ENCODE measurements at places on chromosomes 12 and 14.

DNA sequence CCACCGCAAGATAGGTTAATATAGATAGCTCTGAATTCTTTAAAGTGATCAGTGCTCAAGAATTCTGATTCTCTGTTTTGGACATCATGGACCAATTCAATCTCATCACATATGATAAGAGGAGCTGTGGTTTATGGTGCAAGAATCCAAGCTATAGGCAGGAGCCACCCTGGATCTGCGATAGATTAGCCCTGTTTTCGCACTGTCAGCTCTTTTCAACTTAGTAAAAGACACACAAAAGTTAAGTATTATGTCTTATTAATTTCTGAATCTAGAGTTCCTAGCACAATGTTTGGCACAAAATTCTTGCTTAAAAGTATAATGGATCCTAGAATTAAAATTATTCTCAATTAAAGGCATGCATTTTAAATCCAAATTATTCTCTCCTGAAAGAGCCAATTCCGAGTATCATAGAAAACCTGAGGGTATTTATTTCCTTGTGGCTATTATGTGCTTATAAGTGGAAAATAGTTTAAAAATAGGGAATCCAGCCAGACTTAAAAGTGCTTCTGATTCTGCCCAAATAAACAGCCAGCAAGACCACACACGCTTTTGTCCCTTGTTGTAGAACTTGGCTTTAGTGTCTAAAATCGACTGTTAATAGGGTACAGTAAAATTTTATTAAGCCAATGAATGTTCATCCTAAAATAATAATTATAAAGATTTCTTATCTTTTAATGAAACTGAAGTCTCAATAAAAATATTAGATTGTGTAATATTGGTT, 184.9 kb upstream of the FLRT2 start:
- no peak for DNase-seq
- no peak overlapping the region for H3K4me3 ChIP-seq
- H3K27me3 ChIP-seq, result no peaks in the 10 kb centered on the region
- no peak overlapping the region for H3K27ac ChIP-seq
- H3K4me1 ChIP-seq, result no peaks in the 10 kb centered on the region

- no peaks in the 10 kb centered on the region for H3K4me1 ChIP-seq
- DNase-seq, result no peak
- no peaks in the 10 kb centered on the region for H3K27me3 ChIP-seq
- H3K27ac ChIP-seq, result no peak overlapping the region
- H3K36me3 ChIP-seq, result no peaks in the 10 kb centered on the region
Observed at GRCh38 chr14:81390696-81391095, 9.4 kb downstream of the STON2 start.

GRCh38 chr12:57865084-57865751, 18.7 kb upstream of the CTDSP2 start:
- peak overlapping the region; percentile 60 for H3K4me3 ChIP-seq
- peaks cover 10% of the 10 kb centered on the region for H3K4me1 ChIP-seq
- no peaks in the 10 kb centered on the region for H3K36me3 ChIP-seq
- H3K27ac ChIP-seq, result peak overlapping the region; percentile 83

DNA sequence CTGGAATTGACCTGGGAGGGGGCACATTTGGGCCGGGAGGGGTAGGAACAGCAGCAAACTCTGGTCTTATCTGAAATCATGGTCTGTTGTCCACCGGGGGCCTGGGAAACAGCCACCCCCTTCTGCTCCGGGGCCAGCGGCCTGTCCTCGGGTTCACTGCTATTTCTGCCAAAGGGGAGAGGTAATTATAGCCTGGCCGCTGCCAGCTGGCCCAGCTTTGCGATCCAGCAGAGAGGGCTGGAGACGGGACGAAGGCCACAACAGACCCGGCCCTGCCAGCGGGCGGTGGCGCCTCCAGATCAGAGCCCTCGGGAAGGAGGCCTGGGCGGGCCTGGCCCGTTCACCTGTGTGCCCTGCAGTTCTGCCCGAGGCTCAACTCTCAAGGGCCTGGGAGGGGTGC, at the start of gene C14orf180:
Gene C14orf180 (plus strand): TSS at position 258 of the 400 bp plus-strand sequence. CDS start 6,667 bp downstream, outside the sequence.
- no peak within 1 kb of the TSS for H3K4me3 ChIP-seq
- no peaks in the 10 kb centered on the region for H3K36me3 ChIP-seq
- no peaks in the 10 kb centered on the region for H3K27me3 ChIP-seq
- no peak within 1 kb of the TSS for H3K27ac ChIP-seq

DNA sequence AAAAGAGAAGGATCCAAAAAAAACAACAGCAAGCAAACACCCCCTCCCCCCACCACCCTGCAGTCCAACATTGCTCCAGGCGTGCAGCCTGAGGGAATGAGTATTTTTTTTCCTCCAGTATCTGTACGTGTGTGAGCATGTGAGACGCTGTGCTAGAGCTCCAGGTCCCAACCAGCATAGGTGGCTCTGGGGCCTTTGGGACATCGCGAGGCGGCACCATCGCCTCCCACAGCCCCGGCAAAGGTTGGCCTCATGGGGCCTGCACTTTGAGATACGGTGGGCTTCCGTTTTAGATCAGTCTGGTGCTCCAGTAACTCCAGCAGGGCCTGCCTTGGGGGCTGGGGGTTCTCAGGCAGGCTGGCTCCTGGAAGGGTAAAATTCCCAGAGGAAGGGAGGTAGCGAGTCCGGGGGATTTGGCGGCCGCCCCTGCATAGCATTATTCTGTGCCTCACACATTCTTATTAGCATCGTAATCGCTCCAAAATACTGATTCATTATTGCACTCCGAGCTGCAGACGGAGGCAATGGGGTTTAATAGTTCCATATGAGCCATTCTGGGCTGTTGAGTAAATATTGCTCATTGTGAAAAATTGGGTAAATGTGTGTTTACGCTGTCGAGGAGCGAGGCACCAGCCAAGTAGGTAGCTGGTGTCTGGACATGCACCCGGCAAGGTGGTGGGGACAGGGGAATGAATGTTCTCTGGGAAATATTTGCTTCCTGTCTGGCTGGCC, 143.1 kb upstream of the MYL2 start:
- H3K4me1 ChIP-seq, result no peaks in the 10 kb centered on the region
- DNase-seq, result no peak
- no peak overlapping the region for H3K4me3 ChIP-seq
- H3K36me3 ChIP-seq, result no peaks in the 10 kb centered on the region
- H3K27me3 ChIP-seq, result no peaks in the 10 kb centered on the region

GRCh38 chr12:26441434-26441833, 246.1 kb downstream of the SSPN start:
- no peaks in the 10 kb centered on the region for H3K27me3 ChIP-seq
- no peaks in the 10 kb centered on the region for H3K4me1 ChIP-seq
- no peak overlapping the region for H3K27ac ChIP-seq
- H3K36me3 ChIP-seq, result peaks cover 6% of the 10 kb centered on the region

DNA sequence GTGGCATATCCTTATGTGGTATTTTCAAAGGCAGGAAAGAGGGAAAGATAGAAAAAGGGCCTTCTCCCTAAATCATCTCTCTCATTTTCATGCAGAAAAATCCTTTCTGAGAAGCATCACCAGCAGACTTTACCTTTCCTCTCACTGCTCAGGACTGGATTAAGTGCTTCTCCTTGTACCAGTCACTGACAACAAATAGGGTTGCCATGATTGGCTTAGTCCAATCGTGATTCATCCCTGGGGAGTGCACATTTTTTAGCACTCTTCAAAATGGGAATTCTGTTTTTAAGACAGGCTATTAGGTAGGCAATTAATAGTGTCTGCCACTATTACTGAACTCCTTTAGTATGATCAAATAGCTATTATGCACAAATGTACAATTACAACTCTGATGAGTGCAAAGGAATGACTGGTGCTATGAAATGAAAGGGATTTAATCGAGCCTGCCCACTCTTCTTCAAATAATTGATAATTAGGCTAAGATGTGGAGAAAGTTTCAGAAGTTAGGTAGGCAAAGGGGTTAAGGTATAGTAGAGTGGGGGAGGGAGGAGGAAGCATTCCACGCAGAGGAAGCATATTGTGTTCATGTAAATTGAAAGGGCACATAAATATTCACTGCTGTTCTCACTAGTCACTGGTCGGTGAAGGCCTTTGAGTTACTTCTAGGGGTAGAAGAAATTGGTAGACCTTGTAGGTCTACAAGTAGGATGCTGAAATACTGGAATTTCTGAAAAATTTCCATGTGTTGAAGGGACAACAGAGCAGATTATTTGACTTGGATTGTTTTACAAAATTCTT, 84.0 kb downstream of the MSRB3 start:
- no peaks in the 10 kb centered on the region for H3K36me3 ChIP-seq
- no peaks in the 10 kb centered on the region for H3K4me1 ChIP-seq
- DNase-seq, result no peak
- H3K27me3 ChIP-seq, result no peaks in the 10 kb centered on the region
- no peak overlapping the region for H3K4me3 ChIP-seq

DNA sequence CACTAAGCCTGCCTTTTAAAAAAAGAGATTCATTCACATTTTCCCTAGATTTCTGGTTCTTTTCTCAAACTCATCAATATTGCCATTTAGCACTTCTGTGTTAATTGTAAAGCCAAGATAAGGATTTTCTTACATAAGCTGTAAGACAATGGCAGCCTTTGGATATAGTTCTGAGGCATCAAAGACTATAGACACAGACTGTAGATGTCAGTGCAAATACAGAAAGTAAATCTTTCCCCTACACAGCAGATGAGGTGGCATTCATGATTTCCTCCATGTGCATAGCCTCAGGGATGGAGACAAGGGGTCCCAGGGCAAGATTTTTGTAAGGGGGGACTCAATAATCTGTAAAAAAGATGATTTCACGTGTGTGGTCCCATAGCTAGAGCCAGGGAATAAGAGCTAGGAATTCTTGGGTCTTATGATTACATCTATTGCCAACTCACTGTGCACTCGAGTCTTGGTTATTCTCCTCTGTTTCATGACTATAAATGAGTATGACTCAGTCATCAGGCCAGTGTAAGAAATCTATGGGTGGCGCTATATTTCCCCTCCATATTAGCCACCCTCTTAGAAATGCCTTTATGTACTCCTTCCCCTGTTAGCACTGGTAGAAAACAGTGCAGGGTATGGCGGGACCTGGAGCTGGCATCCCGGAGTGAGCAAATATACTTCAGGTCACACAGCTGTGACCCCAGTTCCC, 207.5 kb downstream of the EXOC5 start:
- no peak overlapping the region for H3K4me3 ChIP-seq
- no peaks in the 10 kb centered on the region for H3K36me3 ChIP-seq
- H3K4me1 ChIP-seq, result no peaks in the 10 kb centered on the region
- no peak overlapping the region for H3K27ac ChIP-seq
- no peaks in the 10 kb centered on the region for H3K27me3 ChIP-seq
- DNase-seq, result no peak

DNA sequence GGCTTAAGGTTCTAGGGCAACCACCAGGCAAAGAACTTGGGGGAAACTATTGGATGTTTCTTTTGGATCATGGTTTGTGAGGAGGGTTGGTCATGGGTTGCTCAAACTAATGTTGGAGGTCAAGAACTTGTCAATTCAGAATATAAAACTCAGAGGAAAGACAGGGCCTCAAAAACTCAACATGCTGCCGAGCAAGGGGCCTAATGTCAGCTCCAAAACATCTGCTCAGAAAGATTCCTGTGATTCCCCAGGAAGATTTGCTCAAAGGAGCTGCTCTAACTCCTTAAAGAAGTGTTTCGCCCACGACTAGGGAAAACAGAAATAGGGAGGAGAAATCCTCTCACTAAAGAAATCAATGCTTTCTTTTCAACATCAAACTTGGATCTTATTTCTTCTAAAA, 3.7 kb upstream of the IGF1 start:
- no peaks in the 10 kb centered on the region for H3K27me3 ChIP-seq
- no peak for DNase-seq
- no peaks in the 10 kb centered on the region for H3K4me1 ChIP-seq
- peak overlapping the region; percentile 72 for H3K27ac ChIP-seq
- no peak overlapping the region for H3K4me3 ChIP-seq
- H3K36me3 ChIP-seq, result no peaks in the 10 kb centered on the region

- H3K27me3 ChIP-seq, result no peaks in the 10 kb centered on the region
- peaks cover 3% of the 10 kb centered on the region for H3K4me1 ChIP-seq
- H3K27ac ChIP-seq, result no peak overlapping the region
- no peaks in the 10 kb centered on the region for H3K36me3 ChIP-seq
Observed at GRCh38 chr14:89507521-89507920, 90.5 kb upstream of the FOXN3 start.

DNA sequence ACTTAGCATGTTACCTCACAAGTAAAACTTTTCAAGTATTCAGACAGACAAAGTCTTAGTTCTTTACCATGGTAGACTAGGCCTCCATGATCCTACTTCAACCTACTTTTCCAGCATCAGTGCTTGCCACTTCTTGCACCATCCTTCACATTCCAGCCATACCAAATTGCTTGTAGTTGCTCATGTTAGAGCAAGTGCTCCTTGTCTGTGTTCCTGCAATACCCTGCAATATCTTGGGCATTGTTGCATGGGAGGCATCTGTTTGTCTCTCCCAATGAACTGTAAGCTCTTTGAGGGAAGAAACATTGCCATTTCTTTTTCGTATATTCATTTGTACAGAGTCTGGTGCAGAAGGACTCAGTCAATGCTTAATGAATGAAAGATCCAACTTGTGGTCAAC, 78.0 kb downstream of the SRGAP1 start:
- no peaks in the 10 kb centered on the region for H3K27me3 ChIP-seq
- H3K4me3 ChIP-seq, result no peak overlapping the region
- no peak overlapping the region for H3K27ac ChIP-seq
- no peak for DNase-seq

DNA sequence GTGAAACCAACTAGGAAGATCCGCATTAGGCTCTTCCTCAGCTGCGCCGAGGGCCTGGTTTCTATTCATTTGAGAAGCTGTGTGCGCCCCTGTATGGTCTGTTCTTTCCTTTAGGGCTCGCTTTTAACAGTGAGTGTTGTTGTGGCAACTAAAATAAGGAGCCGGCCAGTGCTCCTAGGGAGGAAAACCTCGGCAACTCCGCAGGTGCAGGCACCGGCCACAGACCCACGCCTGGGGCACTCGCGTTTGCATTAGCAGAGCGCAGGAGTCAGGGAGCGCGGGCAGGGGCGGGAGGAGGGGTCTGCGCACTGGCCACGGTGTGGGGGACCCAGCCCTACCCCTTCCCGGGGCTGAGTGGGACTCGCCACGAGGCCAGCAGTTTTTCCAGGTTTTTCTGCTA, 50.5 kb downstream of the STX2 start:
- H3K4me3 ChIP-seq, result no peak overlapping the region
- peaks cover 1% of the 10 kb centered on the region for H3K36me3 ChIP-seq
- DNase-seq, result no peak
- H3K4me1 ChIP-seq, result no peaks in the 10 kb centered on the region
- no peaks in the 10 kb centered on the region for H3K27me3 ChIP-seq
- H3K27ac ChIP-seq, result no peak overlapping the region

GRCh38 chr12:132356691-132357622, 27.6 kb upstream of the GALNT9 start:
- H3K36me3 ChIP-seq, result no peaks in the 10 kb centered on the region
- H3K27me3 ChIP-seq, result peaks cover 3% of the 10 kb centered on the region
- peak; percentile 41 for DNase-seq
- H3K4me1 ChIP-seq, result no peaks in the 10 kb centered on the region
- no peak overlapping the region for H3K4me3 ChIP-seq
- H3K27ac ChIP-seq, result peak overlapping the region; percentile 28

DNA sequence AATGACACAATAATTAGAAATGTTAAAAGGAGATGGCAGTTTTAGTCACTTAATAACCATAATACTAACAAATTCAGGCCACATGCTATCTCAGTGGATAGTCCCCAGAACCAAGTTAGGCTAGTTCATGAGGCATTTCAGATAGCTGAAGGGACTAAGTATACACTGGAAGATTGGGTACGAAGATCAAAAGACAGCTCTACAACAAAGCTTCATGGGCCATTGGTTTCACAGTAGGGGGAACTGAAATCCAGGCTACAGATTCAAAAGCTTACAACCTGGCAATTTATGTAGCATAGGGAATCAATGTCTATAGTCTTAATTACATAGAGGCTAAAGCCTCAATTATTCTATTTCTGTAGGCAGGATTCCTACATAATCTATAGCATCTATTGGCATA, 343.0 kb downstream of the RGS6 start:
- H3K4me1 ChIP-seq, result no peaks in the 10 kb centered on the region
- H3K27ac ChIP-seq, result no peak overlapping the region
- H3K36me3 ChIP-seq, result no peaks in the 10 kb centered on the region
- no peak for DNase-seq
